ENCODE measurements at places on chromosomes 7 and 10.

DNA sequence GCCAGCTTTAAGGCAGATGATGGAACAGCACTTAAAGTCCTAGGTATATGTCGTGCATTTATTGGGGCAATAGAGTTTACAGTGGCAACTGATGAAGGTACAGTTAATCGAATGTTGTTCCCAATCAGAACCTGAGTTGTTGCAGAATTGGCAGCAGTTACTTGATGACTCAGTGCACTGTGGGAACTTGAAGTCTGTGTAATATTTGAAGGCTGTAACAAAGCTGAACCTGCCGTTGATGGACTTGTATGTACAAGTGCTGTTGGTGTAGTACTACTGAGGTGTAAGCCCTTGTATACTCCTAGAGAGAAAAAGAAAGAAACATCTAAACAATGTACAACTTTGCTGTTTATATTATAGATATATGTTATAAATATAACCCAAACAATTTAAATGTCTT lies 75.3 kb downstream of the EPC1 start:
- DNase-seq, result no peak

- no peak for DNase-seq
Observed at GRCh38 chr7:1674161-1675035, 4.3 kb downstream of the ELFN1 start.

DNA sequence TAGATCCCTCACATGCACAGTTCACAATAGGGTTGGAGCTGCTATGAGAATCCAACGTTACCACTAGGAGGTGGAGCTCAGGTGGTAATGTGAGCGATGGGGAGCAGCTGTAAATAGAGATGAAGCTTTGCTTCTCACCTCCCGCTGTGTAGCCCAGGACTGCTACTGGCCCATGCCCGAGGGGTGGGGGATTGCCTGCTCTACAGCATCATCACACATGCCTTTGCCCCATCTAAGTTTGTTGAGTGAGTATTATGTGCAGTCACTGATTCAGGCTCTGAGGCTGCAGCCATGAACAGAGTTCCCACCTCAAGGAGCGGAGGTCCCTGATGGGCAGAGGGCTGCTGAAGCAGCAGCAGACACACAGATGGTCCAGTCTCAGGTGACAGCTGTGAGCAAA lies 94.1 kb downstream of the CHST15 start:
- DNase-seq, result no peak

DNA sequence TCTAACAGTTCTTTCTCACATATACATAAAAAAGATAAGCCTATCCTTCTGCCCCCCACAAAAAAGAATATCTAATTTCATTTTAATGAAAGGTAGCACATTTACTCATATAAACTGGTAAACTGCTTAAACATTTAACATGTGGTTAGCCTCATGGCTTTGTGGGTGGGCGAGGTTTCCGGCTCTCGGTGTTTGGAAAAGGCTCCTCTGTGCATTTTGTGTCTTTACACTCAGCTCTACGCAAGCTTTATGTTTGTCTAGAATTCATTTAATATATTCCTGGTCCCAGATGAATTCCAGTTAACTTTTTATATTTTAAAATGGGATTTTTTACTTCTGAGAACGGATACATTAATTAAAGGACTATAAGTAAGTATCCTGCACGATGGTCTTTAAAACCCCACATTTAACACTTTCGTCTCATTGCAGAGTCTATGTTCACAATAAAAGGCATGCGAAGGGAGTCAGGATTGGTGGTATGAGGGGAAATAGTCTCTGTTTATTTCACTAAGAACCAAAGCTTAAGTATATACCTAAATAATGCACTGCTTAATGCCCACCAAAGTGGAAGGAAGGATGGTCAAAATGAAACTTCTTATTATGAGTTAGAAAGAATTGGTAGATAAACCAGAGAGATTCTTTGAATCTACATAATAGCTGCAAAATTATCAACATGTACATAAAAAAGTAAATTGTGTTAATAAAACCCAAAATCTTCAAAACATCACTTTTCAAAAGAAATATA lies 197.2 kb downstream of the CRPPA start:
- DNase-seq, result peak; percentile 16

- DNase-seq, result no peak
Observed at GRCh38 chr10:14860791-14861190, 17.9 kb upstream of the SUV39H2 start.

- no peak for DNase-seq
Observed at GRCh38 chr7:2037808-2038522, 194.8 kb downstream of the MAD1L1 start.

DNA sequence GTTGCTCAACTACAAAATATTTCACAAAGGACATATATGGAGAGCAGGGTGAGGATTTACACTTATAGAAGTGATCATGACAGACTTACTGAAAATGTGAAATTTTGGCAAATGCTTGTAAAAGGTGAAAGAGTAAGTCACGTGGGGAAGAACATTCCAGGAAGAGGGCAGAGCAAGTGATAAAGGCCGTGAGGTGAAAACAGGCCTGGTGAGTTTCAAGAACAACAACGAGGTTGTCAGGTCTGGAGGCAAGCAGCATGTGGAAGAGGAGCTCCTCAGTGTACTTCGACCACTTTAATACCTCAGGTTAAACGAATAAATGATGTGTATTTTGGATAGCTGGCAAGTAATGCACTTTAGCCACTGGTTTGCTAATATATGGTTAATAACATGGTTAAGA lies 706.7 kb downstream of the PCDH15 start:
- no peak for DNase-seq

GRCh38 chr7:101743241-101743994 lies 74.0 kb upstream of the CUX1 start:
- peak; percentile 31 for DNase-seq

All from activated CD8-positive, alpha-beta memory T cell treated with anti-CD3 and anti-CD28 coated beads for 4 hours (primary cell).